ENCODE measurements at places on chromosomes 7 and 10. TPM values are rescaled to one million over a fixed set of nuclear protein-coding genes. Genes with fewer than 3 reads are reported as not detected.

UNCX gene
- not detected for total RNA-seq

DNA sequence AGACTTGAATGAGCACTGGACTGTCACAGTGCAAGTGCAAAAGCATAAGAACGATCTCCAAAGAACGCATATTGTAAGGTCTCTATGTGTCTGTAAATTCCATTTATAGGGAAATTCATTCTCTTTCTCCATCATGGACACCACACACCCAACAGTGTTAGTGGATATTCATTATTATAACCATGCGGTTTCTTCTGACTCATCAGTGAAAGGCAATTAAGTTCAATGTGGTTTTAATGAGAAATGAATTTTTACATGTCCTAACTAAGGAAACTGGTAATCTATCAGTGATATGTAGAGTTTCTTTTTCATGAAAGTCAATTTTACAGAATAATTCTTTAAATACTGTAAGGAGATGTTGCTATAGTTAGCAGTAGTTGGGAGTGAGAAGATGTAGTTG lies 25.9 kb downstream of the GIMAP8 start:
- no peaks in the 10 kb centered on the region for H3K36me3 ChIP-seq
- H3K4me3 ChIP-seq, result no peak overlapping the region
- no peaks in the 10 kb centered on the region for H3K4me1 ChIP-seq
- no peaks in the 10 kb centered on the region for H3K27me3 ChIP-seq
- H3K27ac ChIP-seq, result no peak overlapping the region

DNA sequence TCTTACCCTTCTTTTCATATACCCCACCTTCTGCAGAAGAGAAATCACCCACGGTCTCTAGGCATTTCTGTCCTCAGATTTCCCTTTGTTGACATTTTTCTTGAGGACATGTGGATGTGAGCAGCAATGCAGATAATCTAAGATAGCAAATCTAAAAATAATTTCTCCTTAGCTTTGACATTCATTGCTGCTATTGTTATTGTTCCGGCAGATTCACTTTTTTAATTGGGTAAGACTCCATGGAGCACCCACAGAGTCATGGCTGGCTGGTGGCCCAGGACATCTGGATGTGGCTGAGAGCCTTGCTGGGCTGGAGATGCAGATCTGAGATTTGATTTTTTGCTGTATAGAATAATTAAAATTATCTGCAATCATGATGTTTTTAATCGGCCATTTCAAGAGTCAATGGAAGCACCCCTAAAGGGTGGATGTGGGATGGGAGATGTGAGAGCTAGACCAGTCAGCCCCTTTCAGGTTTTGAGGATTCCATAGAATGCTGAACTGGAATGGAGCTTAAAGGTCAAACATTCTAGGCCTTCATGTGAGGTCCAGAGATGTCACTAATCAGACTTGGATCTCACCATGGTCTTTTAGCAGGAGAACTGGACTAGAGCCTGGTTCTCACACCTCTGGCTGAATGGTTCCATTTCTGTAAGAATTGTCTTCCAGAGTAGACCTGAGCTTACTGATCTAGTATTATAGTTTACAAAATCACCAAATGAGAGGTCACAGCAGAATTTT lies 37.5 kb downstream of the TAS2R41 start:
- no peak overlapping the region for H3K27ac ChIP-seq
- H3K36me3 ChIP-seq, result no peaks in the 10 kb centered on the region
- H3K4me3 ChIP-seq, result no peak overlapping the region
- peaks cover 25% of the 10 kb centered on the region for H3K4me1 ChIP-seq

WBP1L gene
- 80.8 TPM for total RNA-seq

DNA sequence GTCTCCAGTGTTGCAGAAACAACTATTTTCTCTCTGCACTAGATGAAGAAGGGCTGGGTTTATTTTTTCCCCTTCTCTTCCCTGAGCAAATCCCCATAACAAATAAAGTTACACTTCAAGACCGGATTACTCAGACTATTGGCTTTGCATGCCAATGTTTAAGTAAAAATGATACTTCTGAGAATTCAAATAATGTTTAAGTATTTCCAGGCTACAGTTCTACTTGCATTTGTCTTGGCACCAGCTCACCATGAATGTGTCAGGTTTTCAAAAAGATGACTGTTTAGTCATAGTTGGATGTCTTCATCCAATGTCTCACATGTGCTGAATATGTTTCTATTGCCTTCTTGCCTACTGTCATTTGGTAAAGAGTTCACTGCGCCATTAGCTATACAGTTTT lies 912.6 kb downstream of the GATA3 start:
- H3K27me3 ChIP-seq, result no peaks in the 10 kb centered on the region
- no peak overlapping the region for H3K27ac ChIP-seq
- H3K4me1 ChIP-seq, result no peaks in the 10 kb centered on the region
- no peaks in the 10 kb centered on the region for H3K36me3 ChIP-seq
- no peak for DNase-seq

DNA sequence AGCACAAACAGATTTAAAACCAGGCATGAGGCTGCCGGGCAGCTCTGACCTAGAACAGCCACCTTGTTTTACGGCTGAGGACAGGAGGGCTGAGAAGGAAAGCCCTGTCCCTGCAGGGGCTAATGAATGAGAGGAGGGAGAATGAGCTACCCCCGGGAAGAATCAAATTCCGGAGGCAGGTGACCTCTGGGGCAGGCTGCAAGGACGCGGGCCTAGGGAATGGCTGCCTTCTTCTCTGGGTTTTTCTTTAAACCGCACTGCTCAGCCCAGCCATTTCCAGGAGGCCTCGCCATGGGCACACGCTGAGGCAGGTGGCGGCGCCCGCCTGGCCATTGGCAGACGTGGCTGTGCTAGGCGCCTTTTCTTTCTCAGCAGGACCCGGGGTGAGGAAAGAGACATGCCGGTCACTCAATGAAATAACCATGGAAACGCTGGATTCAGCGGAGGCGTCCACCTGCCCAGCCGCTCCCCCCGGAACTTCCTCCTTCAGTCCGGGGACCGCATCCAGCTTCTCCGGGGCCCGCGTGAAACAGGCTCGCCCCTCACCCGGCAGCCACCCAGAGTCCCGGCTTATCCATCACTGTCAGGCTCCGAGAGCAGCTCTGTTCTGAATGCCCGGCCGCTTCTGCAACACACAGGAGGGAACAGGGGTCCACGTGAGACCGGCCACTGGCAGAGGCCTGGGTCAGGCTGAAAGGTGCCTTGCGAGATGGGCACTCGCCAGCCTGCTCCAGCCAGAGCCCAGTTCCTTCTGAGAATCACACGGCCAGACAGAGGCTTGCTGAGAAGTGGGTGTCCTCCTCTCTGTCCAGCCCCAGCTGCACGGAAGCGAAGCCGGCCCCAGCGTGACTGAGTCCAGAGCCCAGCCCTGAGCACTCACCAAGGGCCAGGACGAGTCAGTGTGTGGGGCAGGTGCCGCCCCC lies 82.1 kb downstream of the PDGFA start:
- no peak overlapping the region for H3K4me3 ChIP-seq
- peaks cover 10% of the 10 kb centered on the region for H3K4me1 ChIP-seq
- DNase-seq, result no peak
- no peaks in the 10 kb centered on the region for H3K36me3 ChIP-seq
- no peak overlapping the region for H3K27ac ChIP-seq
- H3K27me3 ChIP-seq, result no peaks in the 10 kb centered on the region

SPRN gene
- not detected for total RNA-seq

DNA sequence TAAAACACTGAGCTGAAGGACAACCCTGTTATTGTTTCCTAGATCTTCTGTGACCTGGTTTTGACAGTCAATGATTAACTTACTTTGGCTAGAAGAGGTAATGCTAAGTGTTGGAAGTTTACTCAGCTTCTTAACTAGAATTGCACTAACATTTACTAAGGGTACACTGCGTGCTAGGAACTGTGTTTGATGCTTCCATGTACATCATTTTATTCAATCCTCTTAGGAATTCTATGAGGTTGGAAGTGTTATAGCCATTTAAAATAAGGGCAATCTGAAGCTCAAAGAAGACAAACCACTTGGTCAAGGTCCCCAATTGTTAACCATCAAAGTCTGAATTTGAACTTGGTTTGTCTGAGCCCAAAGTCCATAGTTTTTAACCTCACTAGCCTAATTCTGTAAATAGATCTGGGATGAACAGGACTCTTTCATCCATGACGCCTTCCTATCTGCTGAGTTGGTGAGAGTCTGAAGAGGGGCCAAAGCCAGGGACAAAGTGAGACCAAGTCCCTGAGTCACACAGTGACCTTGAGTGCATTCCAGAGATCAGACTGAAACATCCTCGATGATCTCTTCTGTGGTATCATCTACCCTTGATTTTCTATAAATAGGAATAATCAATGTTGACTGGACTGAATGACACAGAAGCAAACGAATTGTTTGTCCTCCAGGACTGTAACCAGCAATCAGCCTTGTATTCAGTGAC lies 29.2 kb upstream of the ZNRF2 start:
- H3K4me1 ChIP-seq, result no peaks in the 10 kb centered on the region
- no peak overlapping the region for H3K27ac ChIP-seq
- no peaks in the 10 kb centered on the region for H3K36me3 ChIP-seq
- H3K4me3 ChIP-seq, result no peak overlapping the region
- DNase-seq, result no peak

DNA sequence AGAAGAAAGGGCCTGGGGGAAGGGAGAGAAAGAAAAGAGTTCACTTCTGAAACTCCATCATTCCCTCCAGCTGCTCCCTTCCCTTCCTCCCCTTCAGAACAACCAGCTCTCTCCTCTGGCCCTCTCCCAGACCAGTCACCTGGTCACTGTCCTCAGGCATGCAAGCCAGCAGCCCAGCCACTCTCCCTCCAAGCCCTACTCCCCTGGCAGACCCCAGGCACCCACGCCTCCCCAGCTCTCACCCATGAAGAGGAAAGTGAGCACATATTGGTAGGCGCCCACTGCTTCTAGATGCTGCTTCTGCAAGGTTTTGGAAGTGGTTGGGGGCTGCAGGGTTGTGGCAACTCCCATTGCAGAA lies 353 bp downstream of the MOGAT3 start:
- H3K4me1 ChIP-seq, result peaks cover 8% of the 10 kb centered on the region
- H3K4me3 ChIP-seq, result no peak overlapping the region
- no peak overlapping the region for H3K27ac ChIP-seq
- H3K27me3 ChIP-seq, result no peaks in the 10 kb centered on the region
- DNase-seq, result no peak
- no peaks in the 10 kb centered on the region for H3K36me3 ChIP-seq

VWC2 gene
- total RNA-seq, result under 0.01 TPM

NKX1-2 gene
- 0.98 TPM for total RNA-seq

DNA sequence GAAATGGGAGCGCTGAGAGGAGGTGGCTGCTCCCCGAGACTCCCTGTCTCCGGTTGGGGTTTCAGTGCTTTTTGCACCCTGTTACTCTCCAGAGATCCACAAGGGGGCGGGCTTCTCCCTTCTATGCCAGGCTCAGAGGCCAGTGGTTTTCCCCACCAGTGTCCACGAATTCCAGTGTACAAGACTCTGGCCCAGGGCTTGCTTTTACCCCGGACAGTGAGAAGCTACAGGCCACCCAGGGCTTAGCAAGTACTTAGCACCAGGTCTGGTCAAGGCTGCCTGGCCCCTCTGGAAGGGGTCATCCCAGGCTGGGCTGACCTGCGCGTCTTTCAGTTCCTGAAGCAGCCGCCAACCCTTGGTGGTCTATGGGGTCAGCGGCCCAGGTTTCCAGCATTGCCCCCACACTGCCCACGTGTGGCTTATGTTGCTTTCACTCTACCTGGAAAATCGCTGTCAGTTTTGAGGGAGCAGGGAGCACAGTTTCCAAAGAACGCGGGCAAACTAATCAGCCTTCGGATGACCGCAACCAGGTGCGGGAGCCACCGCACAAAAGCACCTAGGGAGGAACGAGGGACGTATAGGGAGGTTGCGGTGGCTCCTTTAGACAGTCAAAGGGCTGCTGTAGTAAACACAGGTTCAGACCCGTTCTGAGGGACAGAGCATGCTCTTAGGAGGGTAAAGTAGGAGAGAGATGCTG lies 6.8 kb downstream of the CYP26A1 start:
- H3K27me3 ChIP-seq, result no peaks in the 10 kb centered on the region
- H3K27ac ChIP-seq, result no peak overlapping the region
- no peaks in the 10 kb centered on the region for H3K36me3 ChIP-seq
- no peak overlapping the region for H3K4me3 ChIP-seq

GRCh38 chr10:103838070-103838395 lies 17.3 kb downstream of the SH3PXD2A start:
- no peak overlapping the region for H3K4me3 ChIP-seq
- DNase-seq, result no peak
- H3K27me3 ChIP-seq, result no peaks in the 10 kb centered on the region
- no peaks in the 10 kb centered on the region for H3K36me3 ChIP-seq
- H3K4me1 ChIP-seq, result peaks cover 79% of the 10 kb centered on the region

- H3K27me3 ChIP-seq, result no peaks in the 10 kb centered on the region
- DNase-seq, result no peak
- no peak overlapping the region for H3K4me3 ChIP-seq
- peaks cover 89% of the 10 kb centered on the region for H3K4me1 ChIP-seq
- peaks cover 40% of the 10 kb centered on the region for H3K36me3 ChIP-seq
- H3K27ac ChIP-seq, result peak overlapping the region; percentile 70
These were observed 15.9 kb downstream of the VSIR start for GRCh38 chr10:71757399-71757922.

GRCh38 chr7:39085189-39085588 lies 107.5 kb downstream of the POU6F2 start:
- no peak overlapping the region for H3K27ac ChIP-seq
- no peak overlapping the region for H3K4me3 ChIP-seq
- no peak for DNase-seq
- no peaks in the 10 kb centered on the region for H3K27me3 ChIP-seq
- H3K36me3 ChIP-seq, result no peaks in the 10 kb centered on the region

- H3K36me3 ChIP-seq, result no peaks in the 10 kb centered on the region
- no peaks in the 10 kb centered on the region for H3K27me3 ChIP-seq
- no peak overlapping the region for H3K4me3 ChIP-seq
These were observed 155.0 kb downstream of the IMMP2L start for GRCh38 chr7:111407258-111407657.

SEMA3A gene
- 3.4 TPM for total RNA-seq

DNA sequence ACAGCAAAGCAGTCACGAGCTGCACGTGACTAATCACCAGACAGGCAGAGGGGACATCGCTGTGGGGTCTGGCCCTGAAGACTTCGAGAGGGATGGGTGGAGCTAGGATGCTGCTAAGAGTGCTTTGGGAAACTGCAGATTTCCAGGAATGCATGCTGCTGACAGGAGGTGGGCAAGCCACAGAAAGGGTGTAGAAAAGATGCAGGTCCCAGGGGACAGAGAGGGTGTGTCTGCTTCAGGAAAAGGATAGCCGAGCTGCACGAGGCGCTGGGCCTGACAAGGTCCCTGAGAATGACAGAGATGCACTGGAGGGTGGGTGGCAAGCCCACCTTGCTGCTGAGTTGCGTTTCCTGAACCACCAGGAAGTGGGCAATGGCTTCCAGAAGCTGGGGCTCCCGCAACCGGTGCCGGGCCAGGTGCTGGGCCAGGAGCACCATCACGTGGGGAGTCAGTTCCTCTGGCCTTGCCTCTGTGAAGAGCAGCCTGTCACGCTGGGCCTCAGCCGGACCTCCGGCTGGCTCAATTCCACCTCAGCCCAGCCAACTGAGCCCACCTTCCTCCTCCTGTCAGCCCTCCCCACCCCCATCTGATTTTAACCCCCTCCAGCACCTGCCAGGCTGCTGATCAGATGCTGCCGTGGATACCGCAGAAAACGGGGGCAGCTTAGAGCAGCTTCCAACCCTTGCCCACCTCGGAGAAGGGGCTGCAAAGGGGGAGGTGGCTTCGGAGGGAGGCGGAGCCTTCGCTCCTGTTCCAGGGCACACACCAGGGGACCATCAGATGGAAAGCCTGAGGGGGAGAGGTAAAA lies 2.2 kb downstream of the FASTK start:
- H3K27me3 ChIP-seq, result no peaks in the 10 kb centered on the region
- H3K36me3 ChIP-seq, result no peaks in the 10 kb centered on the region
- H3K4me1 ChIP-seq, result peaks cover 49% of the 10 kb centered on the region
- no peak for DNase-seq
- H3K27ac ChIP-seq, result peak overlapping the region; percentile 14

Data from vagina (tissue), 2 donors.